ENCODE measurements at places on chromosomes 1 and 21. TPM values are rescaled to one million over a fixed set of nuclear protein-coding genes. Genes with fewer than 3 reads are reported as not detected.

SLC30A2 gene
- total RNA-seq, result 1.7 TPM

PIGV gene
- 13.4 TPM for total RNA-seq

OR1C1 gene
- not detected for total RNA-seq

ZNF697 gene
- 19.8 TPM for total RNA-seq

RERE gene
- 168 TPM for total RNA-seq

PTGFRN gene
- 85.9 TPM for total RNA-seq

NBPF20 gene
- total RNA-seq, result 4.4 TPM

RGS8 gene
- 0.05 TPM for total RNA-seq

MFSD2A gene
- 0.95 TPM for total RNA-seq
